Epithelial cell of proximal tubule (primary cell): ENCODE measurements at places on chromosomes 5 and 9.

GRCh38 chr5:146206257-146206656, 2.9 kb downstream of the RBM27 start:
- no peak for DNase-seq

DNA sequence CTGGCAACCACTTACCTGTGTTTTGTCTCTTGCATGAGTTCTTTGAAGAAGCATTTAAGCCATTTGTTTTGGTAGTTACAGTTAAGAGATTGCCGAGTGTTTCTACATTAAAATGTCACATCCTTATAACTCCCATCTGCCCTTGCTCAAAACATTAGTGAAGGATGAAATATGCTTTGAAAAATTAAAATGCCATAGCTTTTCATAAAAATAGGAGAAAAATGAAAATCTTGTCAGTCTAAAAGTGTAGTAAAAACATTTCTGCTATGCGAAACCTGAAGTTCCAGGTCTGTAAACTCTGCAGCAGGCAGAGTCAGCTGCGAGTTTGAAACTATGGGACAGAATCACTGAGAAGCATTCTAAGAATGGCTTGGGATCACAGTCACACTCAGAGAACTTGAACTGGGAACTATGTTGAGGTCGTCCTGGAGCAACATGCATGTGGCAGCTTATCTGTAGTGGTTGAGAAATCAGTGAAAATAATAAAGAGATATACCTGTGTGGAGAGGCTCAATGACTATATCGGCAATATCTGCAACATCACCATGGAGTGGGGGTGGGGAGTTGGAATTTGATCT, 67.4 kb downstream of the RASGRF2 start:
- no peak for DNase-seq

- DNase-seq = no peak
Observed at GRCh38 chr5:138626333-138626944, 51.2 kb upstream of the HSPA9 start.

GRCh38 chr5:96624596-96624995, 37.6 kb upstream of the CAST start:
- no peak for DNase-seq

GRCh38 chr9:36873247-36873875, 160.7 kb downstream of the PAX5 start:
- DNase-seq = no peak

- no peak for DNase-seq
Observed at GRCh38 chr9:129323376-129323998, 145.4 kb upstream of the IER5L start.

DNA sequence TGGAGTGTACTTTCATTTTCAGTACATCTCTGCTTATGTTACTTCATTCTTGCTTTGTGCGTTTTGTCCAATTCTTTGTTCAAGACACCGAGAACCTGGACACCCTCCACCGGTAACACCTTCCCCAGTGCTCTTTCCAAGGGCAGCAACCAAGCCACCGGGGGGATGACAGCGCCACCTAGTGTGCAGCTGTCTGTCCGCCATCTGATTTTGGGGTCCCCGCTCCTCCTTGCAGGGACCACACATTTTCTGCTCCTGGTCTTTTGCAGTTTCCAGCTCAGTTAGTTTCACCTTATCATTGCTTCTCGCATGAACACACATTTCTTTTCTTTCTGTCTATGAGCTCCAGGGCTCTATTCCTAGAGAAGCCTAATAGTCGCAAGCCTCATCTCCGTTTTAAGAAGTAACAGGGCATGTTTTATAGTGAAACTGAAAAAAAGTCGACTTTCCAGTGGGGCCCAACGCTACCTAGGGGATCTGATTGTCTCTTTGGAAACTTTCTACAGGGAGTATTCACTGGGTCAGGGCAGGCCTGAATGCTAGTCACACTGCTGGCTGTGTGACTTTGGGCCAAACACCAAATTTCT, 152.1 kb downstream of the FSTL4 start:
- DNase-seq = no peak

- DNase-seq = no peak
Observed at GRCh38 chr9:119092125-119092524, 277.1 kb downstream of the BRINP1 start.

- no peak for DNase-seq
Observed at GRCh38 chr5:178211095-178212048, 7.0 kb downstream of the HNRNPAB start.

DNA sequence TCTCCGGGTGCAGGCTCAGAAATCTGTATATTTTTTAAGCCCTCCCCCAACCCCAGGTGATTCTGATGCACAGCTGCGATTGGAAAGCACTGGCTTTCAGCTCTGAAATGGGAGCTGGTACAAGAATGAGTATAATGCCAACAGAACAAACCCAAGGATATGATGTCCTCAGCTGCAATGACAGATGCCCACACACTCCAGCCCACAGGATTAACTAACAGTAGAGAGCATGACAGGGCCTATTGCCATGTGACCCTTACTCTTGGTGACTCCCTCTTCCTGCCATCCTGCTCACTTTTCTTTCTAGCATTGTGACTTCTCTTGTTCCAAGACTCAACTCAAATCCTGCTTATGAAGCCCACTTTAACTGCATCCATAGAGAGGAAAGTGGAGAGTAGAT, 174.5 kb downstream of the FGF18 start:
- DNase-seq = no peak

DNA sequence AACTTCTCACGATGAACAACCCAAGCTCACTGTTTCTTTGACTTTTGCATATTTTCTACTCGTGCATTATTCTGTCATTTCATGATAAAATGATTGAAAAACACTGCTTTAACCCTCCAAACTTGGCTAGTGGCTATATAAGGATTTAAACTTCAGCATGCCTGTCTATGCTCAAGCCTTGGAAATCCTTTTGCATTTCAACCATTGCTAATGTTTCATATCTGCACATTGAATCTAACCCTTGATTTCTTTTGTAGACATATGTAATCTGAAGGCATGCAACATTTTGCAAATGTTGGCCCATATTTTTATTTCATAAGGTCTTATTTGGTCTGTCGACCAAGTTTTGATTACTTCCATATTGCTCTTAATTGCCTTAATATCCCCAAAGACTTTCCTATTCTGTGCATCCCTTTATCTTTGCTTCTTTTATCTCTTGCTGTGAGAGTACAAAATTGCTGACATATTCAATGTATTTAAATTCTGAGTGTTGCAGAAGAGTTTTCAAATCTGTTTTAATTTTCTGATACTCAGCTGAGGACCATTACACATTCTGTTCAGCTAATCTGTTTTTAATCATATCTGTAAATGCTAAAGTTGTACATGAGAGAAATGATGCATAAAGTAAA, 403.7 kb upstream of the ZNF608 start:
- DNase-seq = no peak

DNA sequence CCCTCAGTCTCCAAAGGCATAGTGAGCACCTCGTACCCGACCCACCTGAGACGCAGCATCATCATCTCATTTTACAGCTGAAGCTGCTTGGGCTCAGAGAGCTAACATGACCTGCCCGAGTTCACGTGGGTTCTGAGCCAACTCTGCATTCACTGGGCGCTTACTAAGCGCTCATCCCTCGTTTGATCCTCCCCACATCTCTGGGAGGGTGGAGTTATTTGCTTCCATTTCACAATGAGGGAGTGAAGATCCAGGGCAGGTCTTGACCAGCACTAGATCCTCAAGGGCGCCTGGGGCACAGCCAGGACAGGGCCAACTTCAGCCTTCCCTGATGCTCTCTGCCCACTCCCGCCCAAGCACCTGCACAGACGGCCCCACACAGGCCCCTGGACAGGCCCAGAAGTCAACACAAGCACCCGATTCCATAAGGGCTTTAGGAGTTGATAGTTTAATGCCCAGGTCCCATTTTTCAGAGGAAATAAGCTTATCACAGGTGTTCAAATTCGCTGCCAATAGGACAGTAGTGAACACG, 80.8 kb downstream of the HRH2 start:
- no peak for DNase-seq

- DNase-seq = no peak
Observed at GRCh38 chr5:141963701-141964100, 5.2 kb upstream of the RNF14 start.

- no peak for DNase-seq
Observed at GRCh38 chr5:170315154-170315553, 17.6 kb upstream of the LCP2 start.

DNA sequence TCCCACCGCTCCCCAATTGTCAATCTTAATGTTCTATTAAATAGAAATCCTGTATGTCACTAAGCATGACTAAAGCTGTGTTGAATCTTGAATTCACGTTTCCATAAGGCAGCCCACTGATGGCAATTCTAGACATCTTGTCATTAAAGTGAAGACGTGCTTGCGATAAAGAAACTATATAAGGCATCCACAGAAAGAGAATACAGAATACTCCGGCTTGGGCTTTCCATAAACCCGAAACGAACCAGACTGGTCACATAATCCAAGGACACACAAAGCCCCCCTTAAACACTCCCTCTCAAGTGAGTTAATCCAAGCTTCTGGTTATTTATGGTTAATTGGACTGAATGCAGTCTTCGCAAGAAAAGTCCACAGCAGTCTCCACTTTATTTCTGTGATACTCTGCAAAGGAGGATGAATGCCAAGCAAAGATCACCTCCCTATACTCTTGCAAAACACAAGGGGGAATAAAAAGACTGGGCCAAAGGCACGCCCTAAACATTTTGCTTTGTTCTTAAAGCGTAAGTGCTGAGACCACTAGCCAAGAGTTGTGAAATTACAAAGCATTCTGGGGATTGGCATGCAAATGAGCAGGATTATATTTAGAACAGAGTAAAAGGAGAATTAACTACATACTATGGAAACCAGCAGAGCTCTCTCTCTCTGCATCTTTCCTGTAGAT, 54.7 kb downstream of the DPYSL3 start:
- DNase-seq = no peak

- DNase-seq = peak; percentile 52
Observed at GRCh38 chr9:110095776-110096175, 112.2 kb downstream of the C9orf152 start.

DNA sequence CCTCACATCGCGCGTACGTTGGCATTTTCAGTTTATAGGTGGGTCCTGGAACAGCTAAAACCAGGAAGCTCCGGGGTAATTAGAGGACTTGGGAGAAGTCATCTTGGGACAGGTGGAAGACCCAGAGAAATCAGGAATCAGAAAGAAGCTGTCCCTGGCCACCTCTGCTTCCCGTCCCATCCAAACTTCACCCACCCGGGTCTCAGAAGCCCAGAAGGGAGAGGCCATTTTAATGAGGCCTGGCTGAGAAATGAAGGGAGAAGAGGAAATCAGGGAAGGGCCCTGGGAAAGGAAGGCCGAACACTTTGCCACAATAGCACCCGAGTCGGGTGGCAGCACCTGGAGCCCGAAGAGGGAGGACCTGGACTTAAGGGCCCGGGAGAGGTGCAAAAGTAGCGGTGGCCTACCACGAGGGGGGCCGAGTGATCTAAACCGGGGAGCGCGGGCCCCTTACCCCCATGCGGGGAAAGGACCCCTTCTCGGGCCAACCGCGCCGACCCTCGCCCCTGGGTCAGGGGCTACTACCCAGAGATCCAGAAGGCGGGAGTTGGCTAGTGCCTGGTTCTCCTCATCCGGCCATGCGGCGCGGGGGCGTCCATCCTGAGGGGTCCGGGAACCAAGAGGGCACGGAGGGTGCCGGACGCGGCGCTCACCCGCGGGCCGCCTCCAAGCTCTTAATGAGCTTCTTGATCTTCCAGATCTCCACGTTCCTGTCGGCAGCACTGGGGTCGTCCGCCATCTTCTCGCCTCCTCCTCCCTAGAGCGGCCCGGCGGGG, 668 bp downstream of the ETF1 start:
- DNase-seq = no peak

DNA sequence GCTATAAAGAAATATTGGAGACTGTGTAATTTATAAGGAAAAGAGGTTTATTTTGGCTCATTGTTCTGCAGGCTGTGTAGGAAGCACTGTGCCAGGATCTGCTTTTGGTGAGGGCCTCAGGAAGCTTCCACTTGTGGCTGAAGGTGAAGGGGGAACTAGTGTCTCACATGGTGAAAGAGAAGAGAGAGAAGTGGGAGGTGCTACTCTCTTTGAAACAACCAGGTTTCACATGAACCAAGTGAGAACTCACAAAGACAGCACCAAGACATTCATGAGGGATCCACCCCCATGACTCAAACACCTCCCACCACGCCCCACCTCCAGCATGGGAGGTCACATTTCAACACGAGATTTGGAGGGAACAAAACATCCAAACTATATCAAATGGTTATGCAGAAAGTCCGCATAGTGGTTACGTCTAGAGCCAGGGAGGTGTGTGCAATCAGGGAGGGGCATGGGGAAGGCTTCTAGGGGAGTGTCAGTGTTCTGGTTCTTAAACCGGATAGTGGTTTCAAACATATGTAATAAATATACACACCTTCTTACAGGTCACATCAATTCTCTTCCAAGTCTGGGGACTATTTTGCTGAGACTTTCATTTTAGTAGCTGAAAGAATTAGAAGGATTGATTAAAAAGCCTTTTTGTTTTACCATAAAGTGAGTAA, 113.0 kb downstream of the TRIO start:
- DNase-seq = no peak

DNA sequence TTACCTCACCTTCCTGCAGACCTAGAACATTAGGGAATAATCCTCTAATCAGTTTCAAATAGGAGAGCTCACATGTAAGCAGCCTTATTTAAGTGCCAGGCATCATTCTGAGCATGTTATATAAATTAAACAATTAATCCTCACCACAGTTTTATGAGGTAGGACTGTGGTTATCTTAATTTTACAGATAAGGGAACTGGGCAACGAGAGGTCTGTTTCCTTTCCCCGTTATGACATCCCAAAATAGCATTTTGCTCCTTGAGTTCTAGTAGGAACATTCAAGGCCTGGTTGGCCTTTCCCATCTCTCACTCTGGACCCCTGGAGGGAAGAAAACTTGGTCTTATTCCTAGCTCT, 19.1 kb upstream of the IFNB1 start:
- no peak for DNase-seq

DNA sequence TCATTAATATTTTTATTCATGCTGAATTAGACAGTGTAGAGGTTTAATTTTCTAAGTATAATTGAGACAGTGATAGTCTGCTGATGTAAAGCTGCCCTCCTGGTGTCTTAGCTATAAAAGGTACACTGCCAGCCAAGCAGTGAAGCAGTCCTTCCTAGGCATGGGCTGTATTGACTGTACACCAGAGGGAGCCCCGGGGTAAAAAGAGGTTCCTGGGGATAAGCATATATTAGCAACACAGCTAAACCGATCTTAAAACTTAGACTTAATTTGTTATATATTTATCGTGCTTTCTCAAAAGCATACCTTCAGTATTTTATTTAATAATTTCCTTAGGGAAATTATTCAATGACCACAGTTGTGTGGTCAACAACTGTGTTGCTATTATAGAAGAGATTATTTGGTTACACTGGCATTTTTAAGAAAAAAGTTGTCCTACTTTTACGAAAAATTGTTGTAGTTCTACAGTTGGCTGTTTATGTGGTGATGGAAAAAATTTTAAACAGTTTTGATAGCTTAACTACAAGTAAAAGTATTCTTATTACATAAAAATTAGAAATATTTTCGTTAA, 68.8 kb downstream of the ELL2 start:
- no peak for DNase-seq

- DNase-seq = no peak
Observed at GRCh38 chr9:115540091-115540490, 422.1 kb upstream of the TNC start.

GRCh38 chr5:73312872-73313510, 135.6 kb downstream of the FOXD1 start:
- no peak for DNase-seq
